Activated CD4-positive, CD25-positive, alpha-beta regulatory T cell treated with anti-CD3 and anti-CD28 coated beads, Interleukin-2, amount 50 U/mL, for 24 hours (primary cell): ENCODE measurements at places on chromosomes 11 and 22.
A peak's percentile ranks its signal among the peaks of the same experiment; 100 is the strongest.

- ATAC-seq: no peak
Measured at GRCh38 chr11:71140206-71140919, 112.0 kb downstream of the SHANK2 start.

DNA sequence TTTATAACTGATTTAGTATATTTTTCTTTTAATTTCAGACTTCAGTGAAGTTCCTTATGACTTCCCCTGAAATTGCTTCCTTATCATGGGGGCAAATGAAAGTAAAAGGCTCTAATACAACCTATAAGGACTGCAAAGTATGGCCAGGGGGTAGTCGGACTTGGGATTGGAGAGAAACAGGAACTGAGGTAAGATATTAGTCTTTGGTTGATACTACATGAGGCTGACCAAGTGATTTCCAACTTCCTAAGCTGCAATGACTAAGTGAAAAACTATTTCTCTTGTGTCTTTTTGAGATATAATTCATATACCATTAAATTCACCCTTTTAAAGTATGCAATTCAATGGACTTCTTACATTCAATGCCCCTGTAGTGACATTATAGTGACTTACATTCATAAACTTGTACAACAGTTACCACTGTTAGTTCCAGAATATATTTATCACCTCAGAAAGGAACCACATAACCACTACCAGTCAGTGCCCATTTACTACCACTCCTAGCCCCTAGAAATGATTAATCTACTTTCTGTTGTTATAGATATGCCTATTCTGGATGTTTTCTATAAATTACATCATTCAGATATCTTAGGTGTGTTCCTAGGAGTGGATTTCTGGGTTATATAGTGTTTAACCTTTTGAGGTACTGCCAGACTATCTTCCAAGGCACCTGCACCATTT lies 21.6 kb downstream of the AAMDC start:
- ATAC-seq: no peak

GRCh38 chr11:11173316-11174025 lies 179.6 kb downstream of the CSNK2A3 start:
- ATAC-seq: no peak

GRCh38 chr11:3193373-3194015 lies 25.1 kb downstream of the MRGPRG start:
- no peak for ATAC-seq

DNA sequence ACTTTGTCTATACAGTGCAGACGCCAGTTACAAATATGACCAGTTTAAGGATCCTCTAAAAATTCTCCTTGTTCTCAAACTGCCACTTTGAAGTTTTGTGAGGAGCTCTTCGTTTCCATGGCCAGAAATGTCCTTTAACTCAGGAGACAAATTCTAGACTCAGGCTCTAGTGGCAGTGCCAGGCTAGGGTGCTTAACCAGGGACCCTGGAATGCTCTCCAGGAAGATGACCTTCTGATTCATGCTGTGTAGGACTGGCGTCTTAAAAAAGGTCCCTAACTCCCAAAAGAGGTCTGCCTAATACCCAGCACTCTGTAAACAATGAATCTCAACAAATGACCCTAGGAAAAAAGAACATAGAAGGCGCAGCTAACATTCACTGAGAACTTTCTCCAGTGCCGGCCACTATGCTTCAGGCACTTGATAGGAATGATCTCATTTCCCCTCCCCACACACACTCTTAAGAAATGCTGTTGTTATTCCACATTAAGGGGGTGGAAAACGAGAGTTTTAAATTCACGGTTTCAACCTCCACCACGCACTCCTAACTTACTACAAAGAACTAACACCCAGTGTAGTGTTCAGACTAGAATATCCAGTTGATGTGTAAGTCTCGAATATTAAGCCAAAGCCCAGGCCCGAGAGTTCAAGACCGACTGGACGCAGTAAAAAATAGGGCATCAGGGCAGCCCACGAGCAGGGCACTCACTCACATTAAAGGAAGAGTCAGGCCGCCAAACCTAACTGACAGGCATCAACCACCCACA lies 747 bp downstream of the NXF1 start:
- peak; percentile 22 for ATAC-seq

DNA sequence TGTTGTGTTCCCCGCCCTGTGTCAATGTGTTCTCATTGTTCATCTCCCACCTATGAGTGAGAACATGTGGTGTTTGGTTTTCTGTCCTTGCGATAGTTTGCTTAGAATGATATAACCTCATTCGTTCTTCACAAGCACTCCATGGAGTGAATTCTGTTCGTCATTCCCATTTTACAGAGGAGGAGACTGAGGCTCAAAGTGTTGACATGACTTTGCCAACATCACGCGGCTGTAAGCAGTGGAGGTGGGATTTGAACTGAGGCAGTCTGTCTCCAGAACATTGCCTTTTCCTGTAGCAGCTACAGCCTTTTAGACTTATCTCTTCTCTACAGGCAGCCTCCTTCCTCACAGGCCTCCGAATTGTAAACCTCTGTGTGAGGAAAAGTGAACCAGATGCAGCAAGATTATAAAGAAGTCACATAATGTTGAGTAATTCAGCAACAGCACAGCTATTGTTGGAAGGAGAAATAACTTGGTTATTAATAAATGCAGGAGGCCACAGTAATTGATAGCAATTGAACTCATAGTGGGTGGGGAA lies 74.6 kb downstream of the MYO18B start:
- no peak for ATAC-seq

DNA sequence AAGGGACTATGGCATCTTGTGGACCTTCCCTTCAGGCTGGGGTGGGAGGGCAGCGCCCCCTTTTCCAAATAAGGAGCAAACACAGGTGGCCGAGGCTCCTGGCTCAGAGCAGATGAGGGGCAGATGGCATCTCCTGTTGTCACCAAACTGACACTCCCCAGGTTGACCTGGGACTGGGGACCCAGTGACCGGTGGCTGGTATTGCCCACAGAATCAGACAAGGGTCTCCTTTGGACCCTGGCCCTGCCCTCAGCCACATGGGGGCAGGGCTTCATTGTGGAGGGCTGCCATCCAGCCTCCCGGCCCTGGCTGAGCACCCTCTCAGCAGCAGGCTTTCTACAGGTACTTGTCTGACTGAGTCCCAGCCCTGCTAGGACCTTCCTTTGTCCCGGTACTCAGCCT lies 842 bp upstream of the SIGIRR start:
- ATAC-seq: no peak

DNA sequence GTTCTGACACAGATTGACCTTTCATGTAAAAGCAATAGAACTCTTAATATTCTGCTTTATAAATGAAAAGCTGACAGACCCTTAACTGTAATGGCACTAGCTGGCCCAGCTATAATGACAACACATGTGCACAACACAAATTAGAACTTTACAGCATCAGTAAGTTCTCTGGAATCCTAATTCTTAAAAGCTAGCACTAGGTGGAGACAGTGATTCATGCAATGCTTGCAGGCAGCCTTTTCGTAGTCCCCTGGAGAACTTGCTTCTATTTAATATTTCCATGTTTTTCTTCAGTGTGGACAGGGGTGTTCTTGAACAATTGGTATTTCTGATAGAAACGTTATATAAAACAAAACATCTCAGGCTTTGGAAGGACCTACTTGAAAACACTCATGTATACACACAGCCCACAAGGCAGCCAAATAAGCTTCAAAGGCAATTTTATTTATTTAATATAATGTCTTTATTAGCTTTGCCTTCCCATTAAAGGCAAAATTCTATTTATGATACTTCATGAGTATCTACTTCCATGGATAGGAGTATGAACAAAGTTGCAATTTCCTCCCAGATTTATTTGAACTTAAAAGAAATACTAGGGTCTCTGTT lies 374.3 kb upstream of the MPPED2 start:
- no peak for ATAC-seq

DNA sequence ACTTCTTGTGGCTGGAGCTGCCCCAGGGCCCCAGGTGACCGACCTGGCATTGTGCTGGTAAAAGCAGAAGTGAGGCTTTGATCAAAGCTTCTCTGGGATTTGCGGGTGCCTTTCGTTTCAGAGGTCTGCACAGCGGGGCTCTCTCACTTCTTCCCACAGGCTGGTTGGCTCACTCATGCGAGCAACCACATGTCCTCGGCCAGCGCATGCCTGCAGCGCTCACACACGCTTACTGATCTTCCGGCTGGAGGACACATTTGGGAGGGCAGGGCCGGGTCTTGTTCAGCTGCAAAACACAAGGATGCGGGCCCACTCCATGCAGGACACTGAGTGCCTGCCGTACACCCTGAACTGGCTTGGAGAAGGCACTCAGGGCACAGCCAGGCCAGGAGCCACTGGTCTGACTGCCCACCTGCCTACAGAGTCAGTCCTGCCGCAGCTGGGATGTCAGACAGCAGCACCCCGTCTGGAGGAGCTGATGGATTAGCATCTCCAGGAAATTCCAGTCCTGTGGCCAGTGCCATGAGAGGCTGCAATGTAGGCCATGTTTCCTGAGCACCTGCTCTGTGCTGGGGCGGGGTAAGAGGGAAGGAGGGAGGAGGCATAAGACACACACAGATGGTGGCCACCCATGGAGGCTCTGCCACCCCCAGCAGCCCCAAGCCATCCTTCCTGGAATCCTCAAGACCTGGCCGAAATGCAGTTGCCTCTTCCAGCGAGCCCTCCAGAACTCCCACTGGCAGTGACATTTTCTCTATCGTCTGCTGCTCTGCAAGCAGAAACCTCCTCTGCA lies 1383.2 kb downstream of the BRD1 start:
- no peak for ATAC-seq

- ATAC-seq: no peak
Measured at GRCh38 chr22:44033694-44034093, 9.6 kb downstream of the PARVB start.

DNA sequence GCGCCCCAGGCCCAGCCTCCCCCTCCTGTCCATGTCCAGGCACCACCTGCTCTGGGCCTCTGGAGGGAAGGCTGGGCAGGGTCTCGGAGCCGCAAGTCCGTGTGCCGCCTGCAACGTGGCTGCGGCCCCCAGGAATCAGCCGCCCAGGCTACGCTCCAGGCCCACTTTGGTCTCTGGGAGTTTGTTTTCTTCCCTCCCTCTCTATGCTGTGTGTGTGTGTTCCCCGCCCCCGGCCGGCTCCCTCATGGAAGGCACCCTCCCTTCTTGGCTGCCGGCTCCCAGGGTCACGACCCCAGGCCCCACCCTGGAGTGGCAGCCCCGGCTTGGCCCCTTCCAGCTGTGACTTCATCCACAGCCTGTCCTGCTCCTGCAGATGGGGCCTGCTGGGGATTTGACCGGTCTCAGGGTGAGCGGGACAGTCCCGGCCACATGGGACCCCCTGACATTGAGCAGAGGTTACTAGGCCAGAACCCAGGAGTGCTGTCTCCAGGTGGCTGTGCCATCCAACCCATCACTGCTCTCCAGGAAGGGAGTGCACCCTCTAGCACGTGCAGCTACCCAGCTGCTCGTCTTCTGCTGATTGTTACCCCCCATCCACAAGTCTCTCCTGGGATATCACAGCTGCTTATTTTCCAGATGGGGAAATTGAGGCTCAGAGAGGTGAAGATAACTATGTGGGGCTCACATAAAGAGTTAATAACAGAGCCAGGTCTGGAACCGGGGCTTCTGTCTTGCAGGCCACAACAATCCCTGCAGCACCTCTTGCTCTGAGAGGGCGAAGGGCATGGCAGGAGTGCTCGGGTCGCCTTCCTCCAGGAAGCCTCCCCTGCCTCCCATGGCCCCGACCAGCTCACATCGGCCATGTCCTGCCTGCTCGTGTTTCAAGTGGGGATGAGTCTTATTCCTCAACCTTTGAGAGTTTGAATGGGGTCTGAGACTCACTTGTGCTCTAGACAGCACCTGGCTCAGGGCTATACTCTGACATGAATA lies 2.8 kb upstream of the LIF start:
- ATAC-seq: no peak

DNA sequence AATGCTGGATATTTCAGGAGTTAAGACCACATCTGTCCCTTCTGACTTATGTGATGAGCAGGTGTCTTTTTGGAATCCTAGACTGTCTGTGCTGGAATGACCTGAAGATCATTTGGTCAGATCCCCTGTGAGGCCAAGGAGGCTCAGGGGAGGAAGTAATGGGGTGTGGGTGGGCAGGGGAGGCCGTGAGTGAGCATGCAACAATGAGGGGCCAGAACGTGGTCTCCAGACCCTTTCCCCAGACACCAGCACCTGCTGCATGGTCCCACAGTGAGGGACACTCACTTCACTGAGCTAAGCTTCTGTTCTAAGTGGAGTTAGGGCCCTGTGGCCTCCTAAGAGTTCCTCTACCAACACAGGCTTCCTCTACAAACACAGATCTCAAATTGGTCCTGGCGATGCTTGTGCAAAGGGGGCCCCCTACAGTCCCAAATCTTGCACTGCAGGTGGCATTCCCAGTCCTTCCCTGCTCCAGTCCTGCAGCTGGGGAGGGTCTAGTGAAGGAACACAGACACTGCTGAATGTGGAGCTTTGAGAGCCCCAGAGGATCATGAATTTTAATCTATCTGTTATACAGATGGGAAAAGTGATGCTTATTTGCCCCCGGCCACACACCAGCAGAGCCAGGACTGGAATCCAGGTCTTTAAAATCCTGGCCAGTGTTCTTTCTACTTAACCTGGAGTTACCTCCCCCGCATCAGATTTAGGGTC lies 7.4 kb downstream of the USP2 start:
- no peak for ATAC-seq

- no peak for ATAC-seq
Measured at GRCh38 chr11:122177238-122177637, 61.2 kb upstream of the BLID start.

DNA sequence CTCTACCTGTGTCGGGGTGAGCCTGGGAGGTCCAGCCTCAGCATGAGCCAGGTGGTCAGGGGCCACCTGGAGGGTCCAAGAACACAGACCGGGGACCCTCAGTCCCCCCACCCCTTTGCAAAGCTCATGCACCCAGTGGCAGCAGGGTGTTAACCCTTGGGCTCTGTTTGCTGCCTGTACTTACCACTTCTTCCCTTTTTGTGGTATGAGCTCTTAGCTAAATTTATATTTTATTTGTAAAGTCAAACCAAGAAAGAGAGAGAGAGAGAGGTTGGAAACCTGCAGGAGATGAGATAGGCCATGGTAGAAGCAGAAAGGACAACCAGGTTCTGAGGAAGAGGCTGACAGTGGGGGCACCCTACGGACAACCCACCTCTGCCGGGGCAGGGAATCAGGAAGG lies 29.9 kb downstream of the IL10RA start:
- no peak for ATAC-seq

GRCh38 chr11:36354221-36355003 lies 58.3 kb downstream of the PRR5L start:
- ATAC-seq: peak; percentile 31

- peak; percentile 85 for ATAC-seq
Measured at GRCh38 chr11:128227466-128227865, 359.9 kb downstream of the ETS1 start.

DNA sequence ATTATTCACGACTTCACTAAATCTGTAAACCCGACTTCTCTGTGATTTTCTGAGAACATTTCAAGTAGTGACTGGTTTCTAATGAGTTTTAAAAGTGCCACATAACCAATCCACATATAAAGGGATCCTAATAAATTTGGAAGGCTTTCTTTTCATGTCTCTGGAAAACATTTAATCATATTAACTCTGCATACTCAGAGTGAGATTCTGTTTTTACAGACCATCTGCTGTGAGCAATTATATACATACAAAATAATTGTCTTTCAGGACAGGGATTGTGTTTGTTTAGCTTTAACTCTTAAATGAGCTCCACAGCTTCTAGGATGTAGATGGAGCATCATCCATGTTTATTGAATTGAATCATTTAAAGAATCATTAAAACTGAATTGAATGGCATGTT lies 65.1 kb downstream of the PRMT3 start:
- ATAC-seq: no peak
